ENCODE measurements at places on chromosomes 16 and 17. TPM values are rescaled to one million over a fixed set of nuclear protein-coding genes. Genes with fewer than 3 reads are reported as not detected.

- peak; percentile 100 for DNase-seq
Observed at GRCh38 chr16:56607109-56607618, 1.2 kb upstream of the MT2A start.

GRCh38 chr16:75626806-75627205 is 3.7 kb upstream of the ADAT1 start:
- no peak for DNase-seq

- no peak for DNase-seq
Observed at GRCh38 chr16:66844342-66845079, at the start of gene CA7. CA7 (plus strand) TSS chr16:66844414; CDS start chr16:66844488, 74 bp downstream.

DNA sequence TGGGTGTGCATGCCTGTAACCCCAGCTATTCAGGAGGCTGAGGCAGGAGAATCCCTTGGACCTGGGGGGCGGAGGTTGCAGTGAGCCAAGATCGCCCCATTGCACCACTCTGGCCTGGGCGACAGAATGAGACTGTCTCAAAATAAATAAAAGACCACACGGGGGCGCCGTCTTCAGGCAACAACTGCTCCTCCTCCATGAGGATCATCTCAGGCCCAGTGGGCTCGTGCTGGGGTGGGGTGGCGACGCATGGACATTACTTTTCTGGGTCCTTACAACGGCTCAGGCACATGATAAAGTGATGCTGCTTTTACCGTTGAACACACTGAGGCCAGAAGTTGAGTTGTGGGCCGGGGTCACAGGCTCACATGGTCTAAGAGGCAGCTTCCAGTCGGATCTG is 56.2 kb downstream of the PRMT7 start:
- no peak for DNase-seq

DNA sequence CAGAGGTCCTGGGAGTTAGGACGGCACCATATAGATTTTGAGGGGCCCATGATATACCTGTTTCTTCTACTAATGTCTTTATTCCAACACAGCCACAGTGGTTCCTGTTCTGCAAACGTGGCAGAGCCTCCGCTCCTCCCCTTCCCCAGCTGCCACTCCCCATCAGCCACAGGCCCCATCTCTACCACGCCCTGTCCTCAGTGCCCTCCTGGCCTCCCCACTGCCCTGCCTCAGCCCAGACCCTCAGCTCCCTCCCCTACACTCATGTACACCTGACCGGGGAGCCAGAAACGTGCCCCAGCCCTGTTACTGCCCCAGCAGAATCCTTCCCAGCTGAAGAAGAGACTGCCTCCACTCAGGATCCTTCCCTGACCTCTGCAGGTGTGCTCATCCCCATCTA is 11.9 kb upstream of the RBFOX3 start:
- DNase-seq, result no peak

GRCh38 chr16:73558219-73558618 is 510.3 kb upstream of the ZFHX3 start:
- DNase-seq, result no peak

GRCh38 chr16:10987361-10988163 is 43.2 kb downstream of the CLEC16A start:
- peak; percentile 55 for DNase-seq

GRCh38 chr17:55005520-55005919 is 37.0 kb downstream of the STXBP4 start:
- no peak for DNase-seq

GP1BA gene
- total RNA-seq, result not detected

TNS4 gene
- not detected for total RNA-seq

CA7 gene
- total RNA-seq, result not detected

TP53TG3B gene
- total RNA-seq, result not detected
